ENCODE measurements at places on chromosomes 2 and 18. TPM values are rescaled to one million over a fixed set of nuclear protein-coding genes. Genes with fewer than 3 reads are reported as not detected.

PKDCC gene
- total RNA-seq: 4.8 TPM

CHRNG gene
- total RNA-seq: not detected

TUBA4B gene
- not detected for total RNA-seq

SERPINB3 gene
- not detected for total RNA-seq

RESP18 gene
- not detected for total RNA-seq

RTN4 gene
- total RNA-seq: 361 TPM

LCT gene
- total RNA-seq: not detected

REG1B gene
- not detected for total RNA-seq

BCL2 gene
- total RNA-seq: 2.5 TPM

DNAH6 gene
- 0.02 TPM for total RNA-seq

BUB1 gene
- 113 TPM for total RNA-seq

SGO2 gene
- total RNA-seq: 24.2 TPM

TTN gene
- total RNA-seq: 0.02 TPM

GIGYF2 gene
- 45.0 TPM for total RNA-seq

AFF3 gene
- 1.9 TPM for total RNA-seq

ARID5A gene
- total RNA-seq: 6.9 TPM
